Renal cortex interstitium (tissue), 15 donors: ENCODE measurements at places on chromosomes 1 and 21.

- DNase-seq = no peak
Observed at GRCh38 chr21:45747233-45747766, 103.8 kb downstream of the PCBP3 start.

DNA sequence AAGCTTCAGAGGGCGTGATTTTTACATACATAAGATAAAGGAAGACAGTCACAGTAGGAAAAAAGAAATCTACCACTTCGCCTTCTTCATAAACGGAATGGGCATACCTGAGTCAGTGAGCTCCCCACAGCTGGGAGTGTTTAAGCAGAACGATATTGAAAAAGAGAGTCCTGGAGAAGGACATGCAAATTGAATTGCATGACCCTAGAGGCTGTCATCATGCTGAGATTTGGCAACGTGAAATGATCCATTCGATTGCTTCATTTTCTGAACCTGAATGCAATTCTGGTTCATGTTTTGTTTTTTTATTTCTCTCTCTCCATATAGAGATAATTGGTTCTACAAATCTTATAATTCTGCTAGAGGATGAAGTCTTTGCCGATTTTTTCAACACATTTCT, 3.7 kb downstream of the RGSL1 start:
- DNase-seq = no peak

DNA sequence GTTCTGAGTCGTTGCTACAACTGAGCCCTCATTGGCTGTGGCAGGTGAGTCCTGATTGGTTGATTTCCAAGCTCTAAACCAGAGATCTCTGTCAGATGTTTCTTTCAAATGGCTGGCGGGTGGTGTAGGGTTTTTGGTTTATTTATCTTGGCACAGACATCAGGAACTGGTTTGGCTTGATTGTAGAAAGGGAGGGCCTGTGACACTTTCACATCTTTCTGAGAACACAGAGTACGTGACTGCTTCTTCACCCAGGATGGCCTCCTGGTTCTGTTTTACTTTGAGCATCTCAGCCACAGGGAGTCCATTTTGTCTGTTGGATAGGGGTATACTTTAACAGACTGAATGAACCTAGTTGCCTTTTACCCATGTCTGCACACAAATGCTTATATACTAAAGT, 89.4 kb upstream of the GPR52 start:
- no peak for DNase-seq

DNA sequence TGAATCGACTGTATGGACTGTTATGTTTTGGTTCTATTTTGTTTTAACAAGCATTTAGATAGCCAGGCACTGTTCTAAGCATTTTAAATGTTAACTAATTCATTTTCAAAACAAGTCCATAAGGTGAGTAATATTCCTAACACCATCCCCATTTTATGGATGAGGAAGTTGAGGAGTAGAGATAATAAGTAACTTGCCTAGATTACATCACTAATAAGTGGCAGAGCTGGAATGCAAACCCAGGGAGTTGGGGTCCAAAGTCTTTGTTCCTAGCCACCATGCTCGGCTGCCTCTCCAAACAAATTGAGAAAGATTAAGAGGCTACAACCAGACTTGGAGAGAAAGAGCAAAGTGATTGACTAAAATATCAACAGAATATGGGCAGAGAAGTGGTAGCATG, 12.6 kb upstream of the LEPR start:
- DNase-seq = no peak

DNA sequence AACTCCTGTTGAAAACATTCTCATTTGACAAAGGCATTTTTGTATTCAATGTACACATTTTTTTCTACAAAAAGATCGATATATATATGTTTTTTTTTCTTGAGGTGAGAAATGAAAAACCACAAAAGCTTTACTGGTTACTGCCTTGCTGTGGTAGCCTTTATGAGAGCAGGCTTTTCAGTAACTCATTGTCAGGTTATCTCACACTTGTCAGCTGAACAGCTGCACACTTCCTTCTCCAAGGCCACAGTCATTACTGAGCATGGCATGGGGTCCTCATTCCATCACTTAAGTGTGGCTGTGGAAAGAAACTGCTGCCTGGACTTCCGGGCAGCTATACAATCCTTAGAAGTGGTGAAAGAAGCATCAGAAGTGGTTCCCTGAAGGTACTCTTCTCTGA, 169.3 kb upstream of the ZP4 start:
- no peak for DNase-seq

DNA sequence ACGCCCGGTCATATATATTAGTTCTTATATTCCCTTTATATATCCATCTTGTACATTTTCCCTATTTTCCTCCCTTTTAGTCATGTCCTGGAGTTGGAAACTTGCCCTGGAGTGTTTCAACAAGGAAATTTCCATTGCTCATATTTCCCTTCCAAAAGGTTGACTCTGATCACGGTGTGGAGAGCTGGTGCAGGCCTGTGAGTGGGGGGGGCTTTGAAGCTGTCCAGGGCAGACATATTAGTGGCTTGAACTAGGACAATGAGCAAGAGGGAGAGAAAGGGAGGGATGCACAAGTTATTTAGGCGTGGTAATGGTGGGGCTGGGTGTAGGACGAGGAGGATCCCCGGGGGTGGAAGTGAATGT, 30.4 kb upstream of the TMEM61 start:
- no peak for DNase-seq

GRCh38 chr1:55512466-55512865, 297.3 kb upstream of the USP24 start:
- DNase-seq = no peak

DNA sequence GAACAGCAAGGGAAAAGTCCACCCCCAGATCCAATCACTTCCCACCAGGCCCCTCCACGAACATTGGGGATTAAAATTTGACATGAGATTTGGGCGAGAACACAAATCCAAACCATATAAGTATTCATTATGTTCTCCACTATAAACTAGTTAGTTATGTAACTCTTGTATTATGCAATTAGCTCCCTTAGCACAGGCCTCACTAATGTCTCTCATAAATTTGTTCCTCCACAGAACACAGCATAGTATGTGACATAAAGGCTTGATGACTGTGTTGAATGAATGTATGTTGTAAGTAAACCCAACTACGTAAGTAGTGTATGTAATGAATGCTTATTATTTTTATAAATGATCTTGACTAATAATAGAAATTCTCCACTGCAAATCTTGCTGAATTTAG, 223.3 kb upstream of the ZRANB2 start:
- no peak for DNase-seq

- DNase-seq = no peak
Observed at GRCh38 chr1:237983496-237983895, 92.8 kb upstream of the ZP4 start.

- DNase-seq = no peak
Observed at GRCh38 chr1:108533351-108534083, 26.4 kb upstream of the EEIG2 start.

DNA sequence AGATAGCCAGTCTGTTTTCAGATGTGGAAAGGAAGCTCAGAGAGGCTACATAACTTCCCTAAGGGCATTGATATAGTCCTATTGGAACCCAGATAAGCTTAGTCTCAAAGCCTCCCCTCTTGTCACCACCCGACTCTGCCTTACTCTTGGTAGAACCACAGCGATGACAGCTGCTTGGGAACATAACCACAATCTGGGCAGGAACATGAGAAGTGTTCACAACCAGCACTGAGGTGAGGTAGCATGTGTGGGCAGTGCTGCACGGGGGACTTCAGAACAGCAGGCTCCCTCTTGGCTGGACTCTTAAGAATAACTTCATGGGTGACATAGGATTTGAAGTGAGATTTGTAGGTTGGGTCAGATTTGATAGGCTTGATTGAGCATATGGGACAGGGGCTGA, 9.3 kb upstream of the S100A10 start:
- no peak for DNase-seq

GRCh38 chr1:183093786-183094298, 70.6 kb downstream of the LAMC1 start:
- DNase-seq = no peak

- DNase-seq = no peak
Observed at GRCh38 chr21:43877936-43878575, 13.0 kb downstream of the AGPAT3 start.

GRCh38 chr1:81287411-81288080, 513.2 kb upstream of the ADGRL2 start:
- no peak for DNase-seq

DNA sequence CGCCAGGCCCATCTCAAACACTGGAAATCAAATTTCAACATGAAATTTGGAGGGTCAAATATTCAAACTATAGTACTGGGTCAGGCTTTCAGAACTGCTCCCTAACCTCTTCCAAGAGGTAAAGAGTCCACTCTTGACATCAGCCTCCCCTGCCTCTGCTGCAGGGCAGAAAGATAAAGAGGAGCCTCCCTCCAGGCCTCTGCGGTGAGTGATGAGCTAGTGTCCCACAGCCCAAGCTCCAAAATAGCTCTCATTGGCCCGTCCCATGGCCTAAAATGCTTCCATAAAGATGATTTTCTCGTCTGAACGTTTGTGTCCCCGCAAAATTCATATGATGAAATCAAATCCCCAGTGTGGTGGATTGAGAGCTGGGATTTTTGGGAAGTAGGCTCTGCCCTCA, 33.7 kb upstream of the CCSAP start:
- DNase-seq = no peak

DNA sequence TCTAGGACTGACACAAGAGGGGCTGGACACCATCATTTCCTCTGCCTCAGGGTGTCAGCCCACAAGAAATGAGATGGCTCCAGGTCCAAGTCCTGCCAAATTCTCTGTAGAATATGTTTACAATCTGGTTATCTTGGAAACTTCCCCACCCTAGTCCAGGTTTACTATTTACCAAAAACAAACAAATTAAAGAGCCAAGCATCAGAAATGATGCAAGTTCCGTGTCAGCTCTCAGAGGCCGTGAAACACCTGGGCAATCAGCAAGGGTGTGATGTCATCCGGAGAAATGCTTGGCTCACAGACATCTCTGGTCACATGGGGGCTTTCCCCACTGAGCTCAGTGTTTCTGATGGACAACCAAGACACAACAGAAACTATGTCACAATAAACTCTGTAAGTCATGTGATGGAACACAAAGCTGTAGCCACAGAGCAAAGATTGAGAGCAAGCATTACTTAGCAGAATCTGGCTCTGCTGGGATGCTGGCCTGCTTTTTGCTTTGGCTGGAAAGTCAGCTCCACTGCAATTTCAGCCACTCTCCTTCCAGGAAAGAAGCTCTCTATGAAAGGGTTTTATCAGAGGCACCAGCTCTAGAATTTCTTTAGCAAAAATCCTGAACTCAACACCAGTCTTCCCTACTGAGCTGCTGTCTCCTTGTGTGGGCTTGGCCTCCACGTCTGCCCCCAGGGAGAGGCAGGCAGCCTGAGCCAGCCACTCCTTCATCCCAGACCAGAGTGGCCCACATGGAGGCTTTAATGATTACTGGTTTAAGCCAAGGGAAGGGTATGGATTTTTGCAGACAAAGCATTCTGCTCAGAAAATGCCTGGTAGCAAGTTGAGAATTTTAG, 55.9 kb downstream of the NENF start:
- DNase-seq = no peak

DNA sequence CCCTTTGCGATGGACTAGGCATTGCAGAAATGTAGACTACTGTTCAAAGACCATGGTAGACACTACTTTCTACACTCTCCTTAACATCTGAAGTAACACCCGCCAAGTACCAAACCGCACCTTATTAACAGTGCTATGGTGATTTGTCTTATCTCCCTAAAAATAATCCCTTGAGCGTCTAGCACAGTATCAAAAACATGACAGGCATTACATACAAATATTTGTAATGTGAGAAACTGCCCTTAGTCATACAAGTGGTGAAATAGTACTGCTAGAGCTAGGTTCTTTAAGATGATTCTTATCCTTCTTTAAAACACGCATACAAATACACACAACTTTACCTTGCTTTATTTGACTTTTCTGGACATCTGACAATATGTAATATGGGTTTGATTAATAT, 27.2 kb downstream of the PUM1 start:
- no peak for DNase-seq

- no peak for DNase-seq
Observed at GRCh38 chr1:87981810-87982209, 653.1 kb downstream of the LMO4 start.

DNA sequence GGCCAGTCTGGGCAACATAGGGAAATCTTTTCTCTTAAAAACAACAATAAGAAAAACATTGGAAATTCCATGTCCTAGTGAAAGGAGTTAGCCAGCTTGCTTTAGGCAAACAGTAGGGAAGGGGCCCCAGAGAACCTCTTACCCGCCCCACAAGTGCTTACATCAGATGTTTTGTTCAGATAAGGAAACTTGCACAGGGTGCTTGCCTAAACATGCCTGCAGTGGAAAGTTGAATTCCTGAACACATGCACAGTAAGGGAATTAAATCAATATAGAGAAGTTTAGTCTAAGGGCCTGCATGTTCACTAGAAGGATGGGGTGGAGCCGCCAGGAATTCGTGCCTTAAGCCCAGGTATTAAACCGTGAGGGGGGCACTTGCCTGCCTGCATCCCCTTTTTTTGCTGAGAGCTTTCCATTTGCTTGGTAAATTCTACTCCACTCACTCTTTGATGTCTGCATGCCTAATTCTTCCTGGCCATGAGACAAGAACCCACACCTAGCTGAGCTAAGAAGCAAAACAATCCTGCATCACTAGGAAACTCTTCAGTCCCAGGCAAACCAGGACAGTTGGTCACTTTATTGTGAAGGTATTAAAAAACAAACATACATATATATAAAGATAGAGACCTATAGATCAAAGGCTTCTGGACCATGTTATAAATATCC, 499.0 kb downstream of the SIPA1L2 start:
- no peak for DNase-seq

- no peak for DNase-seq
Observed at GRCh38 chr1:67732750-67733151, 47.8 kb downstream of the GADD45A start.

- DNase-seq = no peak
Observed at GRCh38 chr21:42110691-42111469, 39.8 kb downstream of the UMODL1 start.

DNA sequence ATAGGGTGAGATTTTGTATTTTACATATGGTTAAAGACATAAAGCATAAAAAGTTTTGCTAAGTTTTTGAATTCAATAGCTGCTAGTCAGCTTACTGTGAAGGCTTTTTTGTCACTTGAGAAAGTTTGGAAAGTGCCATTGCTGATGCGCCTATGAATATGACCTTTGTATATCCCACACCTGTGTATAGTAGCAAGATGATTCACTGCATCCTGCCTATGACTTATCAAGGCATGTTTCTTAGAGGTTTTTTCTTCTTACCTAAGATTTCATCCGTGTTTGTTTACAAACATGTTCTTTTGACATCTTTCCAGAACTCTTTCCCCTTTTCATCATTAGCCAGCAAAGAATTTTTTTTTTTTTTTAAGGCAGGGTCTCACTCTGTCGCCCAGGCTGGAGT, 51.5 kb downstream of the PRKAA2 start:
- DNase-seq = no peak

DNA sequence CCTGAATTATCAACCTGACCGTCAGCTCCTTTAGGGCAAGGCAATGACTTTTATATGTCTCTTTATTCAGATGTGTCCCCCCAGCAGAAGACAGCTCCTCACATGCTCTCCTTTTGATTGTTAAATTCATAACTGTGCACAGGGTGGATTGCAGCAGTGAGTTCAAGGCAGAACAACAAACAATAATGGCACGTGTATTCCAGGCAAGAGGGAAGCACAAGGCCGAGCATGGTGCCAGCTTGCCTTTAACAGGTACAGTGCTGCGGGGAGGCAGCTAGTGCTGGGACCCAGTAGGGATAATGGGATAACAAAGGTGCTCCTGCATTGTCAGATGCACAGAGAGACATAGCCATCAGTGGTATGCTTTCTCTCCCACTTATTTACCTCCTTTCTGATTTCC, 248.4 kb downstream of the RHOU start:
- no peak for DNase-seq
